ENCODE measurements at places on chromosomes 11 and 22. TPM values are rescaled to one million over a fixed set of nuclear protein-coding genes. Genes with fewer than 3 reads are reported as not detected.

Gene OR52I2
- total RNA-seq = not detected

Gene OR8B3
- total RNA-seq = not detected

Gene MORC2
- 16.7 TPM for total RNA-seq

Gene BTBD18
- not detected for total RNA-seq

Gene CCDC34
- total RNA-seq = 1.4 TPM
